NCI-H2171 (cell line): ENCODE measurements at places on chromosomes 3 and 15.

- no peak for DNase-seq
Observed at GRCh38 chr3:171781711-171782127, 28.6 kb downstream of the PLD1 start.

DNA sequence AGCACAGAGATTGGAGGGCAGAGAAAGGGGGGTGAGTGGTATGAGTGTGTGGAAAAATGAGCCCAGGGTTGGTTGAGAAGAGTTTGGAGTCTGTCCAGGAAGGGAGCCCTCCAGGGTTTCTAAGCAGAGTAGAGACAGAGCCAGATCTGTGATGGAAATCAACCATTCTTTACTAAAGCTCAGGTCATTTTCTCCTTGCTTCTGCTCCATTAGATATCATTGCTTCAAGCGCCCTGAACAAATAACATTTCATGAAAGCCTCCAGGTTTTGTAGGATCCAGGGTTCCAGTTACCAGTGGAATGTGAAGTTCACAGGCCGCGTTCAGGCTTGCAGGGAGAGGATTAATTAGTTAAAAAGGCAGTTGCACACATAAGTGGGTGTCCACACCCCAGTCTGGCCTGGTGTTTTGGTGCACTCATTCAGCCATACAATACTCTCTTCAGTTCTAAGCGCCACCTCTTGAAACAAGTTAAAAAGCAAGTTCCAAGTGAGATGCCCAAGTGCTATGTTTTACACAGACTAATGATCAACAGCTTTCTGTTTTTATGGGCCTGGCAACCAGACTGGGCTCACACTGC is 16.4 kb upstream of the BOC start:
- no peak for DNase-seq

DNA sequence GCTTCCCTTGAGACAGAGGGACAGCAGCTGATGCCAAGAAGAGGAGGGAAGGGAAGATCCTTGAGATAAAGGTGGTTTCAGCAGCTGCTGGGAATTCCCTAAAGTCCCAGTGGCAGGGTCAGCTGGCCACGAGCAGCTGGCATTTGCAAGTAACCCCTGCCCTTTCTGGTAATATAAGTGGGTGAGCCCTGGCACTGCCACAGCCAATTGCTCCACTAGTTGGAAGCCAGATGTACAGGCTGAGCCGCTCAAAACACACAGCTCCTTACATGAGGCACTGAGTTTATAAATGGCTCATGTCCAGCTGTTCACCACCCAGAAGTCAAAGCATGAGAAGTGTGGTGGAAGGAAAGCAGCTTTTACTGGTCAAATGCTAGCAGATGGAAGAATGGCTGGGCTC is 35.4 kb downstream of the PRR20G start:
- DNase-seq, result no peak

GRCh38 chr3:80618295-80619256 is 850.8 kb upstream of the ROBO1 start:
- no peak for DNase-seq

- DNase-seq, result no peak
Observed at GRCh38 chr3:20975188-20975651, 775.8 kb downstream of the ZNF385D start.

- DNase-seq, result peak; percentile 24
Observed at GRCh38 chr15:67138891-67139855, 73.8 kb downstream of the SMAD3 start.

- DNase-seq, result no peak
Observed at GRCh38 chr3:184488577-184488976, 73.0 kb upstream of the EPHB3 start.

- no peak for DNase-seq
Observed at GRCh38 chr3:43291546-43291945, 5.2 kb downstream of the SNRK start.

DNA sequence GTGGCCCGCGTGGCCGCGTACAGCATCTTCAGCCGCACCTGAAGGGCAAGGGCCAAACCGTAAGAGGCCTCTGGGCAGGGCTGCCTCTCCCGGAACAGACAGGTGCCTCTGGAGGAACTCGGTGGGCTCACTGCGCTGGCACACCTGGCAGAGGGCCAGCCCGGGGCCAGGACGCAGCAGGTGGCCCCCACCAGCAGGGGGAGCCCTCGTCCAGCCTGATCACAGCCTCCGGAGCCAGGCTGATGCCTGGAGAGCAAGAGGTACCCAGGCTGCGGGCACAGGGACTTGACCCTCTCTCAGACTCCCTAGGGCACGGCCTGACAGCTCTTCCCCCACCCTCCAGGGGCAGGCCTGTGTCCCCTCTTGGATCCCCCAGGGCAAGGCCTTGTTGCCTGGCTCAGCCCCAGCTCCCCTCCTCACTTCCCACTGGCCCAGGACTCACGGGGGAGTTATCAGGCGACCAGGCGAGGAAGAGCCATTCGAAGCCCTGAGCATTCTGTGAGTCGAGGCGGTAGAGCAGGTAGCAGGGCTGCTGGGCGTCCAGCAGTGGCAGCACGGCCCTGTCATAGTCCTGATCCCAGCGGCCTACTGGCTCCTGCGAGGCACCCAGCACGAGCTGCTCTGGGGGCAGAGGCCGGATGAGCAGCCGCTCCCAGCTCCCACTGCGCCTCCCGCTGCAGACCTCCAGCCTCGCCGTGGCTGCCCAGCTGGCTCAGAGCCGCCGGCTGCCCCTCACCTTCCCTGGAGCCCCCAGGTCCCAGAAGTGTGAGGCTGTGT is 6.2 kb upstream of the TLR9 start:
- DNase-seq, result peak; percentile 27
